Stimulated activated CD8-positive, alpha-beta memory T cell treated with anti-CD3 and anti-CD28 coated beads, Interleukin-7, amount 100 ng/mL, for 1 hour (primary cell): ENCODE measurements at places on chromosomes 3 and 15.

DNA sequence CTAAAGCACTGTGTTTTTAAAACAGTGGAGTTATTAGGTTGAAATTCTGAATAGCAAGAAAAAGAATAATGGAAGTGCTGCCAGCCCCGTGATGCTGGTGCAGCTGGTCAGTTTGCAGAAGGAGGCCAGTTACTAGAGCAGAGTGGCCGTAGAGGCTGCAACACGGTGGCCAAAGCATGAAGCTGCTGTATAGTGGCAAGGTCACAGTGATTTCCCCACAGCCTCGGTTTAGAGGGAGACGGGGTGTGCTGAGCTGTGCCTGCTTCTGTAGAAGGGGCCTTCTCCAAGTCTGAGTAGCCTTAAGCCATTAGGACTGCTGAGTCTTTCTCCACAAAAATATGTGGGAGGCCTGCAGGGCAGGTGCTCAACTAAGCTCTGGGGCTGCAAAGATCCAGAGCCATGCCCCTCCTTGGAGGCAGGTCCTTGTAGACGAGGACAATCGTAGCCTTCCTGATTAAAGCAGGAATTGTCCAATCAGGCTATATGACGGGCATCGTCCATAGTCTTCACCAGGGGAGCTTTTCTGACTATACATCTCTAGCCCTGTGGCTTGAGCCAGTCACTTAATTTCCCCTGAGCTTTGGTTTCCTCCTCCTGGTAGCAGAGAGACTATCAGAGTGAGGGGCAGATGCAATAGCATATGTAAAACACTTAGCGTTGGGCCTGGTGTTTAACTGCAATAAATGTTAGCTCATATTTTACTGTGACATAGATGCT, 151.6 kb downstream of the PGPEP1L start:
- no peak for DNase-seq

GRCh38 chr3:109923431-109923830, 586.1 kb upstream of the DPPA4 start:
- DNase-seq, result no peak

GRCh38 chr15:39167164-39168058, 413.5 kb upstream of the THBS1 start:
- no peak for DNase-seq

- DNase-seq, result no peak
These were observed 1.4 kb downstream of the RPSA start for GRCh38 chr3:39407773-39408492.

- peak; percentile 24 for DNase-seq
These were observed 27.2 kb upstream of the ZNF502 start for GRCh38 chr3:44685128-44685800.

- no peak for DNase-seq
These were observed 82.9 kb downstream of the FSIP1 start for GRCh38 chr15:39699516-39700374.

- DNase-seq, result no peak
These were observed 303.4 kb downstream of the DIPK2A start for GRCh38 chr3:144275005-144275404.

GRCh38 chr3:99542767-99543518, 95.5 kb upstream of the COL8A1 start:
- DNase-seq, result no peak

GRCh38 chr3:127831723-127832172, 9.4 kb upstream of the MGLL start:
- DNase-seq, result no peak

DNA sequence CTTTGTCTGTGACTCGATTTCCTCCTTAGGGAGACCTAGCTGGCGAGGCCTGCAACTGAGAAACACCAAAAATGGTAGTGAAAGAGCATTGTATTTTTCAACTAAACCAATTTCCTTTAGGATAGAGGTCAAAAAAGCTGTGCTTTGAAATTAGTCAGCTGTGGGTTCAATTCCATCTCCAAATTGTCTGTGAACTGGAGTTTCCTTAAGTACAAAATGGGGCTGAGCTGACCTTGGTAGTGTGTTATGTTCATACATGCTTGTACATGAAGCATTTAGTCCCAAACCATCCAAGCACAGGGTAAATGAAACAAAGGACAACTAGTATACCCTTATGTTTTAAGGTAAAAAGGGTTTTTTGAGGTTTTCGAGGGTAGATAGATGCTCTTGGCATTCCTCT, 99.3 kb downstream of the RARB start:
- DNase-seq, result no peak

DNA sequence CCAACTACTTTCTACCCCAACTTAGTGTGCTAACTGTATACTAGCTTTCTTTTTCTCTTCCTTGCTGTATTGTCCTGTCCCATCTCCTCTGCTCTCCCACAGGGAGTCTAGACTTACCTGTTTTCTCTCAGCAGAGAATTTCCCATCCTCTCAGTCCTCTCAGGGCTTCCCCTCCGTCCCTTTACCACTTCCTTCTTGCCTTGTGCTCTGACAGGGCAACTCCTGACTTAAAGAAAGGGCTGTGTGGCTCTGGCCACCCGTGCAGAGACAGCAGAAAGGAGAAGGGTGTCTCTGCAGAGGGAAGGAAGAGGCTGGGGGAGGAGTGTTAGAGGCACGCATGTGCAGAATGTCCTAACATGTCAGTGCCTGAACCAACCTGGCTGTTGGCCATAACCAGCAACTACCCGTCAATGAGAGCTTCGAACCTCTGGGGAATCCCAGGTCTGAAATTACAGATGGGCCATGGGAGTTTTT, at the start of gene GCSAM:
Gene GCSAM (minus strand): TSS at position 274 of the 474 bp plus-strand sequence. CDS start 128 bp downstream, at position 146.
- peak; percentile 37 for DNase-seq

- no peak for DNase-seq
These were observed 278.3 kb upstream of the WNT5A start for GRCh38 chr3:55765398-55765797.

- no peak for DNase-seq
These were observed 361.0 kb downstream of the TAFA4 start for GRCh38 chr3:68571321-68571720.

GRCh38 chr15:61621146-61621545, 392.0 kb upstream of the RORA start:
- DNase-seq, result no peak

DNA sequence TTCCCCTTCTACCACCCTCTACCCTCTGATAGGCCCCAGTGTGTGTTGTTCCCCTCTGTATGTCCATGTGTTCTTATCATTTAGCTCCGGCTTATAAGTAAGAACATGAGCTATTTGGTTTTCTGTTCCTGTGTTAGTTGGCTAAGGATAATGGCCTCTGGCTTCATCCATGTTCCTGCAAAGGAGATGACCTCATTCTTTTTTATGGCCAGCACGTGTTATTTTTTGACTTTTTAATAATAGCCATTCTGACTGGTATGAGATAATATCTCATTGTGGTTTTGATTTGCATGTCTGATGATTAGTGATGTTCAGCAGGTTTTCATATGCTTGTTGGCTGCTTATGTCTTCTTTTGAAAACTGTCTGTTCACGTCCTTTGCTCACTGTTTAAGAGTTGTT, 63.1 kb upstream of the NPHP3 start:
- DNase-seq, result no peak

- DNase-seq, result no peak
These were observed 4.0 kb upstream of the KIF7 start for GRCh38 chr15:89659295-89659694.

DNA sequence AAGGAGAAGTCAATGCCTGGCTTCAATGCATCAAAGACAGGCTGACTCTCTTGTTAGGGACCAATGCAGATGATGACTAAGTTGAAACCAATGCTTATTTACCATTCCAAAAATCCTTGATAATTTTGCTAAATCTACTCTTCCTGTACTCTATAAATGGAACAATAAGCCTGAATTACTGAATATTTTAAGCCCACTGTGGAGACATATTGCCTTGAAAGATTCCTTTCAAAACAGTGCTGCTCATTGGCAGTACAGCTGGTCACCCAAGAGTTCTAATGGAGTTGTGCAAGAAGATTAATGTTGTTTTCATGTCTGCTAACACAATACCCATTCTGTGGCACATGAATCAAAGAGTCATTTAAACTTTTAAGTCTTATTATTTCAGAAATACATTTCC, 181.0 kb upstream of the CBLB start:
- no peak for DNase-seq

- DNase-seq, result no peak
These were observed 245.2 kb downstream of the EFHB start for GRCh38 chr3:19688767-19689166.

DNA sequence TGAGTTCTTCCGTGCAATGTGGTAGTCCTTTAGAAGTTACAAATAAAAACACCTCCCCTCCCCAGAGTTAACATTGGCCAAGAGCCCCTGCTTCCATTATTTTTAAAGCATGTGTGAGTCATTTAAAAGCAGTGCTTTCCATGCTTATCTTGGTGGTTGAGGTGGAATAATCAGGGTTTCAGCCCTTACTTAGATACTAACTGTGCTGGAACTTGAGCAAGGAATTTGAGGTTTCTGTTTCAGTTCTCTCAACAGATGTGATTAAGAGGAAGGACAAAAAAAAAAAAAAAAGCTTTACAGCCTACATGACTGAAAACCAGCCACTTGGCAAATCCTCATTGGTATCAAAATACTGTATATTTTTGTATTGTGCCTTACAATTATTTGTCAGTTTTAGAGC, 64.5 kb downstream of the CGNL1 start:
- no peak for DNase-seq

- no peak for DNase-seq
These were observed 53.5 kb upstream of the ACAN start for GRCh38 chr15:88749699-88750098.

DNA sequence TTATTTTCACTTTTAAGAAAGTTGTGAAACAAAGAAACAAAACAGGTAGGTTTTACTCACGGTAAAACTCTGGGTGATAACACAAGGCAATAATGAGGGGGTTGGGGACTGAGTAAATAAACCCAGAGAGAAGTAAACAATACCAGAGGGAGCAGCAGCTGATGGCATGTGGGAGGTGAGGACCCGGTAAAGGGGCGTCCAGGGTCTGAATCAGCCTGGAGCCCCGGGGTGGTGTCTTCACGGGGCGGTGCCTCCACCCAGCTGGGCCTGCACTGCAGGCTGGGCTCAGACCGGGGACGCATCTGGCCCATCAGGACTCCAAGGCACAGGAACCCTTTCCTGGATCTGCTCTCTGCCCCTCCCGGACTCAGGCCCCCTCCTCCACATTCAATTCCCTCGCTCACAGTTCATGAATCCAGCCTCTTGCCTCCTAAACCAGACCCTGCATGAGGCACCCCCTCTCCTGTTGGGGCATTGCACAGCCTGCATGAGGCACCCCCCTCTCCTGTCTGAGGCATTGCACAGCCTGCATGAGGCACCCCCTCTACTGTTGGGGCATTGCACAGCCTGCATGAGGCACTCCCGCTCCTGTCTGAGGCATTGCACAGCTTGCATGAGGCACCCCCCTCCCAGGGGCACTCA, 73.9 kb upstream of the MFGE8 start:
- no peak for DNase-seq

DNA sequence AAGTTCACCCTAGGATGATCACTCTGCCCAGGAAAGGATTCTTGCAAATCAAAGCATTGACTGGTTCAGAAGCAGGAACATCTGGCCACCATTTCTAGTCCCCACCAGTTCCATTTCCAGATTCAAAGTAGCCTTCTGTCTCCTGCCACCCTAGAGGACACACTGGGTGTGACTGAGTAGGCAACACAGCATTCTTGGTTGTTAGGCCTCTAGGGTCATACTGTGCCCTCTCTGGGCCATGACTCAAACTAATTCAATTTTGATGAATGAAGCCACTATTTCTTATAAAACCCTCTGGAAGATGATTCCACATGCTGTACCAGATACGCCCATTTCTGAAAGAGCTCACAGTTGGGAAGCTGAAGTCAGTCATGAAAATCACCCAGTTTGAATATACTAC, 69.7 kb downstream of the WDR76 start:
- no peak for DNase-seq

DNA sequence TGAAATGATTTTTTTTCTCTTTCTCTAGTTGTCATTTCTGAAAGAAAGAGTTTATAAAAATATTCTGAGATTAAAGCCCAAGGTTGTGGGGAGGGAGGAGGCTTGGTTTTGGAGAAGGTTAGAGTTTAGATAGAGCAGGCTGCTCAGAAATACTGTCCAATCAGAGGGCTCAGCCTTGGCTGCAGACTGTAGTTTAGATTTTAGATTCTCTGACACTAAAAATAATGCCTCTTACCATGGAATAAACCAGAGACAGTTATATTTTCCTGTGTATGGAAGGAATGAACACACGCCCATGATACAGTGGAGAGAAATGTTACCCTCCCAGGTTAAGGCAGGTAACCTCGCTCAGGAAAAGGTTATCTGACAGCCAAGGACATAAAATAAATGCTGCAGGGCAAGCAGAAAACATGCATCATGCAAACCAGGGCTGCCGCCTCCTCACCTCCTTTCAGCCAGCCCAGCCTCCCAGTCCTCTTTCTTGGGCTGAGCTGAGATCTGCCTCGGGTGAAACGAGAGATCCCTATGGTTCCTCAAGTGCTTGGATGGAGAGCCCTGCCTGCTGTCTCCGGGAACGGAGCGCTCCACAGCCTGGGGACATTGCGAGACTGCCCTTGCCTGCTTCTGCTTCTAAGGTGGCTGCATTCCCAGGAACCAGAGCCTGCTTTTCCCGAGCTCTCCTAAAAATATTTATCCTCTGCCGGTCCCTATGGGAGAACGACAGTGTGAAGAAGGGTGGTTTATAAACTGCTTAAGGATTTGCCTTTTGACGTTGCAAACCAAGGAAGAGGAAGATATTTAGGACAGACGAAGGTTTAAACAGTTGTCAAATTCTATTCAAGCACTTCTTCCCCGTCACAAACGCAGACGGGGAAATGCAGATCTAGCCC, 848 bp downstream of the NCEH1 start:
- DNase-seq, result no peak

DNA sequence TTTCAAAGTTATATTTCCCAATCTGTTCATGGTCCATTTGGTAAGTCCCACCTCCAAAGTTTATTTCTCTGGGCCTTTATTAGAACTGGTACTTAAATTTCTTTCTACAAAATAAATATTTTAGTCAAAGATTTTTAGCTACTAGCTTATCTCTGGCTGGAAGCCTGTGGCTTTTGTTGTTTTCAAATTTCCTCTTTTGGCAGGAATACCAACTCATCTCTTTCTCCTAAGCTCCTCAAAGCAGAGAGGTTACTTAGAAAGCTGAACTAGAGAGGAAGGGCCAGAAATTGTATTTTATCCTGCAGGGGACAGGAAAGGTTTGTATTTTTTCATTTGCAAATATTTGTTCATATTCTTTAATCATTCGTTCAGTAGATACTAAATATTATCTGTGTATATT, 227.8 kb downstream of the TBL1XR1 start:
- no peak for DNase-seq

DNA sequence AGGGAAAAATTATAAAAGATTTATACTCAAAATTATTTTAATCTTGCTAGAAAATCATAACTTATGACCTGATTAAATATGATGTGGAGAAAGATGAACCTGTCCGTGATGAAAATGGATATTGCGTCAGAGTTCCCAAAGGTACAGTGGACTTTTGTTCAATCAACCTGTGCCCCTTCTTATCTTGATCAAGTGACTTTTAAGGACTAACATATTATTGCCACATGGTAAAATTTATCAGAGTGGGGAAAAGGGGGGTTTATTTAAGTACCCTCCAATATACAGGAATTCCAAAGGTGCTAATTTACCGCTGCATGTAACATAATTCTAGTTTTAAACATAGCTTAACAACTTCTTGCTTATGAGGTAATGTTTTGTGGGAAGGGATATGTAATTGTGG, 39.6 kb downstream of the HDC start:
- no peak for DNase-seq

- no peak for DNase-seq
These were observed 32.7 kb downstream of the GNB4 start for GRCh38 chr3:179418610-179419009.

- no peak for DNase-seq
These were observed 32.3 kb upstream of the CTSH start for GRCh38 chr15:78977091-78977571.

GRCh38 chr15:47427463-47427862, 289.8 kb upstream of the SEMA6D start:
- DNase-seq, result no peak

- no peak for DNase-seq
These were observed 11.0 kb downstream of the VILL start for GRCh38 chr3:38001456-38002081.
